ENCODE measurements at places on chromosomes 2 and 18.
A peak's percentile ranks its signal among the peaks of the same experiment; 100 is the strongest.

DNA sequence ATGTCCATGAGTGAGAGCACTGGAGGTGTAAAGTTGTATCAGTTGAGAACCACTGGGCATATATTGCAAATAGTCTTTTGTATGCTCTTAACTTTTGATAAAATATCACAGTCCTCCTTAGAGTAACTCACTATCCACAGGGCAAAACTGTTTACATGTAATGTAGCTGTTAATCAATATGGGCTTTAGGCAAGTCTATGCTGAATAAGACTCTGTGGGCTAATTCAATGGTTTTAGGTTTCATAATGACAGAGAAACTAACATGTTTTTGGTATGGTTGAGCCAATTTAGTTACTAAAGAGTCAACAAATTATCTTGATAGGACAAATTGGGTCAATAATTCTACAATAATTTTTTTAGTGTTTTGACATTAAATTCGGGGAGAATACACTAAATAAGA, 1134.9 kb upstream of the FAM98A start:
- no peaks in the 10 kb centered on the region for H3K27me3 ChIP-seq
- no peak overlapping the region for H3K4me3 ChIP-seq
- DNase-seq, result no peak
- H3K27ac ChIP-seq, result no peak overlapping the region
- no peaks in the 10 kb centered on the region for H3K4me1 ChIP-seq
- H3K36me3 ChIP-seq, result no peaks in the 10 kb centered on the region

DNA sequence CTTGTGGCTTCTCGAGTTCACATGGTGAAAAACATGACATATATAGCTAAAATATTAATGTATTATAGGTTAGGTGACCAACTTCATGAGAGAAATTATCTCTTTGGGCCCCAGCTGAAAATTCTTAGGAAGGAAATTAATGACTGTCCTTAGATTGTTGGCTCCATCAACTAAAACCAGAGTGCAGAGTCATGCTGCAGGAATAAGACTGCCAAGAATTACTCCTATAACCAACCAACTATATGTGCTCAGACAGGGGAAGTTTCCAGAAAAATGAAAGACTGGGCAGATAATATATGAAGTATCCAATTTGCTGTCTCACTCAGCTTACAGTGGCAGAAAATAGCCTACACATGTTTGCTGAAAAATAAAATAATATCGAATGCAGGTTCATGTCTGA, 71.0 kb upstream of the TMEFF2 start:
- no peaks in the 10 kb centered on the region for H3K36me3 ChIP-seq
- H3K4me1 ChIP-seq, result no peaks in the 10 kb centered on the region
- DNase-seq, result no peak
- no peak overlapping the region for H3K4me3 ChIP-seq
- no peak overlapping the region for H3K27ac ChIP-seq

GRCh38 chr2:84874381-84875212, 6.3 kb downstream of the TRABD2A start:
- peaks cover 16% of the 10 kb centered on the region for H3K36me3 ChIP-seq
- H3K27me3 ChIP-seq, result no peaks in the 10 kb centered on the region
- peak overlapping the region; percentile 87 for H3K27ac ChIP-seq
- peak overlapping the region; percentile 80 for H3K4me3 ChIP-seq
- DNase-seq, result no peak

DNA sequence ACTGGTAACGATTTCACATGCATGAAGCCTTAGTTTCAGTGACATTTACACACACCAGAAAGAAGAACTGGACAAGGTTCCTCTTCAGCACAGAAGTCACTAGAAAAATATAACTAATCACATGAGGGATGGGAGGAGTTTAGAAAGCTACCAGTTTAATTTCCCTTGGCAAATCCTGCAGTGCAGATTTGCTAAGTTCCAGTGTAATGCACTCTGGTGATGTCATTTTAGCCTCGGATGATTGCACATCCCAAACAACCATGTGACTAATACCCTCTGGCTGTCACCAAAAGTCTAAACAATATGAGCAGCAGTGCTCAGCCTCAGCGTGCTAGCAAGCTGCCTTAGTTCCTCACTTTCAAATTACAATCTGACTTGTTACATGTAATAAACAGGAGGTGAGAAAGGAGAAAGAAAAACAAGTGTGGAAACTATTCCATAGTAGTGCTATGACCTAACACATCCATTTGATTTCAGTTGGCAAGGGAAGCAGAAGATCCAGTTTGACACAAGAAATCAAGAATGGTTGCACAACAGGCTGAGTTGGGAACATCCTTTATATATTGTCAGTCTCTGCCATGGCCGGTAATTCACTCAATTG, 35.3 kb upstream of the PPP1CB start:
- peaks cover 2% of the 10 kb centered on the region for H3K4me1 ChIP-seq
- no peak for DNase-seq
- H3K36me3 ChIP-seq, result peaks cover 6% of the 10 kb centered on the region
- peaks cover 6% of the 10 kb centered on the region for H3K27me3 ChIP-seq
- peak overlapping the region; percentile 8 for H3K27ac ChIP-seq

All from T-helper 17 cell (primary cell).